ENCODE measurements at places on chromosomes 3 and 15.

- no peak for DNase-seq
Measured at GRCh38 chr3:122890720-122891220, 95.9 kb downstream of the SLC49A4 start.

DNA sequence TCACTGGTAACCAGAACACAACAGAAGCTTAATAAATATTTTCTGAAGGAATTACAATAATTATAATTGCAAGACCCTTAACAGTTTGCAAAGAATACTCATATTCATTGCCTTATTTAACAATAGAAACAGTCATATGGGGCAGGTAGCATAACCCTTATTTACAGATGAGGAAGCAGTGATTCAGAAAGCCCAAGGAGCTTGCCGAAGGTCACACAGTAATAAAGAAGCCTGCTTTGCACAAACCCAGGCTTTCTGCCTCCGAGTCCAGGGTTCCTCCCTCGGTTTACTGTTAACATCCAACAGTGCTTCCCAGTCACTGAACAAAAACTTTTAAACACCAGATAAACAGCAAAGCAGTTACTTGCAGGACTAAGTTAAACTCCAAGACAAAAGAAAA is 35.3 kb downstream of the SRGAP3 start:
- DNase-seq: no peak

DNA sequence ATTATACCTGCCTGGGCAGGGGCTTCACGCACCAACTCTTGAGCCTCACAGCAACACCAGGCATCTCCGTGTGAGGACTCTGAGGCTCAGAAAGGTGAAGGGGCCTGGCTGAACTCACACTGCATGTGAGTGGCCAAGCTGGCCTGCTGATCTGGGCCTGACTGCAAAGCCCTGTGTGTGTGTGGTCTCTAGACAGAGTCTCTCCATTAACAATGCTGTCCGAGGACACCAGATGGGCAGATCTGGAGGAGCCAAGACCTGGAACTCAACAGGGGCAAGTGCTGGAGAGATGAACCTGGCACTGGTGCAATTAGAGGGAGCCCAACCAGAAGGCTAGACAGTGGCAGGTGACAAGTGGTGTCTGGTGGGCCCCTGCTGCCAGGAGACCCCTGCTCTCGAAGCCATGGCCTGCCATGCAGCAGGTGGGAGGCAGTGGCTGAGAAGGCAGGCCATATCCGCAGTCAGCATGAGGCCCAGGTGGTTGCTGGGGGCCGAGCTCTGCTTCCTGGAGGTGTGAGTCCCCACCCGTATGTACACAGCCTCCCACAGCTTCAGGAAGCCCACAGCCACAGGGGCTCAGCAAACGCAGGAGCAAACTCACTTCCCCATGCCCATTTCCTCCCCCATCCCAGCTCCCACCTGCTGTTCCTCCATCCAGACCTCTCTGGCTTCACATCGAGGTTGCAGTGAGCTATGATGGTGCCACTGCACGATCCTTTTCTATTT is 39.0 kb downstream of the CYP11A1 start:
- no peak for DNase-seq

DNA sequence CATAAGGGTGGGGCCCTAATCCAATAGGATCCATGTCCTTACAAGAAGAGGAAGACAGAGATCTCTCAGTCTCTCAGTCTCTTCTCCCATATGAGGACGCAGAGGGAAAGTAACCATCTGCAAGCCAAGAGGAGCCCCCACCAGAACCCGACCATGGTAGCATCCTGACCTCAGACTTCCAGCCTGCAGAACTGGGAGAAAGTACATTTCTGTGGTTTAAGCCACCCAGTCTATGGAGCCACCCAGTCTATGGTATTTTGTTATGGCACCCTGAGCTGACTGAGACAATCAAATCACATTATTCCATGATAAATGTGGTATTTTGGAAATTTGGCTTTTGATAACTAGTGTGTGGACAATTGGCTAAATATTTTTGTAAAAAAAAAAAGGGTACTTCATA is 101.5 kb upstream of the TMC3 start:
- DNase-seq: no peak

GRCh38 chr15:77519540-77519939 is 98.9 kb downstream of the HMG20A start:
- no peak for DNase-seq

- DNase-seq: no peak
Measured at GRCh38 chr15:76803049-76803571, 102.0 kb downstream of the SCAPER start.

GRCh38 chr3:117471831-117472230 is 762.3 kb downstream of the TUSC7 start:
- DNase-seq: no peak

DNA sequence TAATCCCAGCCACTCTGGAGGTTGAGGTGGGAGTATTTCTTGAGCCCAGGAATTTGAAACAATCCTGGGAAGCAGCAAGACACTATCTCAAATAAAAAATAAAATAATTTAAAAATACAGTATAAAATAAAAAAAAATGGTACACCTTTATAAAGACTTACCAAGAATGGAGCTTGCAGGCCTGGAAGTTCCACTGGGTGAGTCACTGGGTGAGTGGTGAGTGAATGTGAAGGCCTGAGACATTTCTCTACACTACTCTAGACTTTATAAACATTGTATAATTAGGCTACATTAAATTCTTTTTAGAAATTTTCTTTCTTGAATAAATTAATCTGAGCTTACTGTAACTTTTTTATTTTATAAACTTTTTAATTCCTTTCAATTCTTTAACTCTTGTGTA is 609.1 kb upstream of the BCHE start:
- DNase-seq: no peak

DNA sequence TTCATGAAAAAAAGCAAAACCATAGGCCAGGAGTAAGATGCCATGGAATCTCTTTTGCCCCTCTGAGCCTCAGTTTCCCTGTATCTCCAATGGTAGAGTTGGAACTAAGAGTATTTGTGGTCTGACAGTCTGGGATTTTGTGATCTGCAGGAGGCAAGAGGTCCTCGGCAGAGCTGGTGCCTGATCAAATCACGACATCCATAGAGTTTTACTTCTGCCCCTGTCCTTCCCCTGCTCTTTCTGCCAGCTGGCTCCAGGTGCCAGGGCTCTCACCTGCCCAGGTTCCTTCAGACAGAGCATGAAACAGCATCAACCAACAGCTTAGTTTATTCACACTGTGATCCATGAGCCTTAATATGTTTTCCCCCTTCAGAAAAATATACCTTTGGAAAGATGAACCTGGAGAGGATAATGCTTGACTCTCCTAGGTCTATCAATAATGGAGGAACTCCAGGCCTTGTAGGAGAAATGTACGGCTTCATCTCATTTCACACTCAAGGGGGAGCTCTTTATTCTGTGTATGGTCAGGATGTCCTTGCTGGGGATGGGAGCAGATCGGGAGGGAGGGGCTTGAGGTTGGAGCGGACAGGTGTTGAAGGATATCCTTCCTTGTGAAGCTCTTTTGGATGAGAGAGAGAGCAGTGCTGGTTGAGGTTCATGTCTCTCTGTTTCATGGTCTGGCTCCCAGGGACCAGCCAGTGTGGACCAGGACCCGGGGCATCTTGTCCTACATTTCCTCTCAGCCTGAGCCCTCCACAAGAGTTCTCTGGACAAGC is 309.9 kb downstream of the RPLP1 start:
- DNase-seq: no peak

GRCh38 chr15:63389902-63390670 is 8.4 kb upstream of the CA12 start:
- DNase-seq: peak; percentile 14

DNA sequence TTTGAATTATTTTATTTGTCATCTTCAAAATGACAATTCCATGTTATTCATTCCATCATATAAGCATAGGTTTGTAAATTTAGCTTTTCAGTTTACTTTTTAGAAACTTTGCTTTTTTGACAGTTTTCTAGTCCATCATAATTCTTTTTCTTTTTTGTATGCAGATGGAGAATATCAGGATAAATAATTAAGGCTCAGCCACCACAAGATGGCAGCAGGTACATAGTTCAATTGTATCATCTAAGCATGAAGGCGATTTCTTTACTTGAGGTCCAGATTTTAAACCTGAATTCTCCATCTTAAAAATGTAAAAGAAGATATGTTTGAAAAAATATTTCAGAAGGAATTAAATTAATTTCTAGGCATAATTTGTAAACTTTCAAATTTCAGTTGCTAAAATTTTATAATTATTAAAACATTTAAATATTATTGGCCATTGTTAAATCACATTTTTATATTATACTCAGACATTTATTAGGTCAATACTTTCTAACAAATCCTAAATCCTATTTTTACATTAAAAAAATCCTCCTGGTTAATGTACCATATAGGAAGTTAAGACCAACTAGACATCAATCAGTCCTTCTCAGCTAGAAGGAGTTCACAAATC is 15.1 kb downstream of the PLSCR5 start:
- DNase-seq: peak; percentile 4

DNA sequence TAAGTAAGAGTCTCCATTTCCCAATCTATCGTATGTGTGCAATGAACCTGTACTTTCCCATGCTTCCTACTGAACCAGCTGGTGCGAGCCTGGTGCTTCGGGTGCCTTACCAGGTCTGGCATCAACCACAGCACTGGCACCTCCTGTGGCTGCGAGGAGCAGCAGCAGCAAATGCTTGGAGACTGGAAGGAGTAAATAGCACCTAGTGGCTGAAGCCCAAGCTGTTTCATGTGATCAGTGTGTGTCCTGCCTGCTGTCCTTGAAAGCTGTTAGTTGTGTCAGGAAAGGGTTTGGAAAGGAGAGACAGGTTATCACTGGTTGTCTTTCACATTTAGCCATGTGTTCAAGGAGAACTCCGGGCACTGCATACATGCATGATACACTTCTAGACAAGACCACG is 31.8 kb downstream of the PCOLCE2 start:
- no peak for DNase-seq

DNA sequence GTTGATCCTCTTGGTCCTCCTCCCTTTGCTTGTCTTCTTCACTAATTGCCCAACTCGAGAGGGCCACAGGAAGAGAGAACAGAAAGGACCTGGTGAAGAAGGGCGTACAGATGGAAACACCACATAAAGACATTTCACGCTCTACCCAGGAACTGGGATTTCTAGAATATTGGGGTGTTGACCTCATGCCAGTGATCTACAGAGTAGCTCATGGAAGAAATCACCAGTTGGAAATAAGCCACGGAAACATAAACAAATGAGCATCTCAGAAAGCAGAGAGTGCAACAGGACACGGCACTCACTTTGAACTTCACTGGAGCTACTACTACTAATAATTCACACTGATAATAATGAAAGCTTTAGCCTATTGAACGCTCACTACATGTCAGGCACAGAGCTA is 84.6 kb upstream of the ARHGEF3 start:
- DNase-seq: no peak

DNA sequence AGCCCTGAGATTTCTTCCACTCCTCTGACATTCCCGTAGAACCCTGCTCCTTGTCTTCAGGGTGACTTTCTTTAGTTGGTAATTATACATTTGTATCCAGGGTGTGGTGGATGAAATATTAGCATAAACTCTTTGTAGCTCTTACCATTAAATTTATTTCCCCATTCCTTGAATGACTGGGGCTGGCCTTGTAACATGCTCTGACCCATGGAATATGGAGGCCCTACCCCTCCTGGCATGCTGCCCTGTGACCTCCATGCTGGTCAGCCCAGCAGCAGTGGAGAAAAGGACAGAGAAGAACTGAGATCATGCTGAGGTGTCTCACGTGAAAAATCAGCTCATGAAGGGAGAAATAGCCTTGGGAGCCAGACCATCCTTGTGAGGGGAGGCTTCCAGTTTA is 96.1 kb upstream of the PROK2 start:
- DNase-seq: no peak
